Hair follicle dermal papilla cell (primary cell): ENCODE measurements at places on chromosomes 7 and 10. TPM values are rescaled to one million over a fixed set of nuclear protein-coding genes. Genes with fewer than 3 reads are reported as not detected.

Gene NUTM2E
- total RNA-seq = not detected in 2 replicates

Gene CBX3
- total RNA-seq = 86.3 and 86.9 TPM in 2 replicates

Gene ITPRIP
- total RNA-seq = 22.9 and 23.1 TPM in 2 replicates

Gene RABGEF1
- 72.9 and 83.4 TPM in 2 replicates for total RNA-seq

Gene SPDYE11
- total RNA-seq = not detected in 2 replicates
